ENCODE measurements at places on chromosomes 2 and 18.

- no peak for DNase-seq
Observed at GRCh38 chr18:26322890-26323653, 96.8 kb downstream of the TAF4B start.

DNA sequence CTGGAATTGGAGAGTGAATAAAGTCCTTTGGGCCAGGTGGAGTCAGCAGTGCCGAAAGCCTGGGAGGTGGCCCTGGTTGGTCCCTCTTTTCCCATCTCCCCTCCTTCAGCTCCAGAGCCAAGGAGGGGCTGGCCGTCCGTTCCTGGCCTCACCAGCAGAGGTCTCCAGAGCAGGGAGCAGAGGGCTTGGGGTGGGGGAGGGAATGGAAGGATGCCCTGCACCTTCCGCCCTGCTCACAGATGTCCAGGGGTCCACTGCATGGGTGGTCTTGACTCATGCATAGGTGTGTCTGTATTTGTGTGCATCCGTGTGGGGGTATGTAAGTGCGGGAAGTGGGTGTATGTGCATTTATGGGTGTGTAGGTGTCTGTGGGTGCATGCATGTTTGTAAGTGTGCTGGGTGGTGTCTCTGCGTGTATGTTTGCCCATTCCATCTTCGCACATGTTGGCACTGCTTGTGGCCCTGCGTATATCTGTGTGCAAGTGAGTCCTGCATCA is 201.8 kb downstream of the ZFP36L2 start:
- DNase-seq: peak; percentile 40

DNA sequence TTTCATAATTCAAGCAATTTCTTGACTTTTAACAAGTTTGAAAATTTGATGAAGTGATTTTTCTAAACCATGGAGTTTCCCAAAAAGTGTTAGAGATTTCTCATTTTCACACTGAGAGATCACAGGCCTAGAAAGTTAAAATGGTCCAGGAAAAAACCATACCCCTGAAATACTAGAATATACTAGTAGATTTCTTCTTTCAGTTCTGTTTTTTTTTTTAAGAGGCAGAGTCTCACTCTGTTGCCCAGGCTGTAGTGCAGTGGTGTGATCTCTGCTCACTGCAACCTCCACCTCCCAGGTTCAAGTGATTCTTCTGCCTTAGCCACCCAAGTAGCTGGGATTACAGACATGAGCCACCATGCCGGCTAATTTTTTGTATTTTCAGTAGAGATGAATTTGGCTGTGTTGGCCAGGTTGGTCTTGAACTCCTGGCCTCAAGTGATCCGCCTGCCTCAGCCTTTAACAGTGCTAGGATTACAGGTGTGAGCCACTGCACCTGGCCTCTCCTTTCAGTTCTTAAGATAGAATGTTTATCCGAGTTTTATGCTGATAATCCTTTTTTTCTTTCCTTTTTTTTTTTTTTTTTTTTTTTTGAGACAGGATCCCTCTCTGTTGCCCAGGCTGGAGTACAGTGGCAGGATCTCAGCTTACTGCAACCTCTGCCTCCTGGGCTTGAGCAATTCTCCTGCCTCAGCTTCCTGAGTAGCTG is 14.4 kb downstream of the MTHFD2 start:
- no peak for DNase-seq

DNA sequence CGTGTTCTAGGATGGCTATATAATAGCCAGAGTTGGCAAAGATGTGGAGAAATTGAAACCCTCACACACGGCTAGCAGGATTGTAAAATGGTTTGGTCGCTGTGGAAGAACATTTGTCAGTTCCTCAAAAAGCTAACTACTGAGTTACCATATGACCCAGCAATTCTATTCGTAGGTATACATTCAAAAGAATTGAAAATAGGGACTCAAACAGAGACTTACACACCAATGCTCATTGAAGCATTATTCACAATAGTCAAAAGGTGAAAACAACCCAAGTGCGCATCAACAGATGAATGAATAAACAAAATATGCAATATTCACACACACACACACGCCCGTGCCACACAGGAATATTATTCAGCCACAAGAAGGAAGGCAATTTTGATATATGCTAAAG is 98.7 kb downstream of the PLA2R1 start:
- no peak for DNase-seq

- no peak for DNase-seq
Observed at GRCh38 chr2:86671337-86671981, 47.8 kb upstream of the RNF103 start.

DNA sequence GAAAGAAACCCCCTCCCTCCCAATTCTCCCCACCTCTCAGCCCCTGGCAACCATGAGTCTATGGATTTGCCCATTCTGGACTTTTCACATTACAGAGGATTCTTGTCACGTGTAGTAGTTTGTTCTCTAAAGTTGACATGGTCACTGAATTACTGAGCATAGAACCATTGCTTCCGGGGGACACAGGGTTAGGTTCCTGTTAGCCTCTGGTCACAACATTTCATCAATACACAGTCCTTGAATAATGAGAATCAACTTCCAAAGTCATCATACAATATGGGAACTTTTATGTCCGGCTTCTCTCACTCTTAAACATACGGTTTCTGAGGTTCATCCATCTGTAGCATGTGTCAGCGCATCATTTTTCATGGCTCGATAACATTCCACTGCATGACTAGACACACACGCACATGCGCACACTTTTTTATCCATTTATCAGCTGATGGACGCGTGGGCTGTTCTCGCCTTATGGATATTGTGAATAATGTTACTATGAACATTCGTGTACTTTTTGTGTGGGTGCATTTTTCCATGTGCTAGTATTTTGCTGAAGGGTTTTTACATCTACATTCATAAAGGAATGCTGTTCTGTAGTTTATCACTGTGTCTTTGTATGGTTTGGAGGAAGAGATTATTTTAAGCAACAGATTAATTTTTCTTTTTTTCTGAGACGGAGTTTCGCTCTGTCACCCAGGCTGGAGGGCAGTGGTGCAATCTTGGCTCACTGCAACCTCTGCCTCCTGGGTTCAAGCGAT is 48.1 kb downstream of the PARD6G start:
- DNase-seq: no peak

DNA sequence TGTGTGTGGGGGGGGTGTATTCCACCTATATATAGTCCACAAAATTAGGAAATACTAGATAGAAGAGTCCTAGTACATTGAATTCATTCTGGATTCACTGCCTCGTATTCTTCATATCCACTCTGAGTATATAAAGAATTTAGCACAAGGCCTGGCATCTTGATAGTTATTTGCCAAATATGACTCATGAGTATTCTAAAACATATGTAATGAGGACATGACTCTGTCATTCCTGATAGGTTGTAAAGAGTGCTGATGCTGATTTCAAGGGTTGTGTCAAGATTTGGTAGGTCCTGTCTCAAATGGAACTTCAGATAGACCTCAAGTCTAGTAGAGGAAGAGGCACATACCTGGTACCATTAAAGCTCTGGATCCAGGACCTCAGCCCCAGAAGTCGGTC is 173.4 kb upstream of the BOD1L2 start:
- DNase-seq: no peak

- no peak for DNase-seq
Observed at GRCh38 chr2:120109186-120110061, 96.5 kb downstream of the EPB41L5 start.

GRCh38 chr2:195333869-195334268 is 323.2 kb upstream of the SLC39A10 start:
- DNase-seq: no peak

DNA sequence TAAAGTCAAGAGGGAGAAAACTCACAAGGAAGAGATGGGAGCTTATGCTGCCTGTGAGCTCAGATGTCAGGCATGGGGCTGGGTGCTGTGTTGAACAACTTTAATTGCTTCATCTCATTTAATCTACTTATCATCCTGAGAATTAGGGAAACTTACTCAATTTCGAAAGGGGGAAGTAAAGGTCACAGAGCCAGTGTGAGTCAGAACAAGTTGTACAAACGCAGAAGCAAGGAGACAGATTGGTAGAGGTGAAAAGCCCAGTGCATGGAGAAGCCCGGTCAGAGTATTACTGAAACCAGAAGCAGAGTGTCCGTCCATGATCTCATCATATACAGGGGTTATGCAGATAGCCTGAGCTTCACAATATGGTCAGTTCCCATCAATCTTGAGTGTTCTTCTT is 281.1 kb upstream of the POU3F3 start:
- no peak for DNase-seq

- no peak for DNase-seq
Observed at GRCh38 chr2:106184394-106184793, 9.7 kb downstream of the UXS1 start.

GRCh38 chr2:78411303-78411702 is 614.2 kb upstream of the REG3G start:
- no peak for DNase-seq

DNA sequence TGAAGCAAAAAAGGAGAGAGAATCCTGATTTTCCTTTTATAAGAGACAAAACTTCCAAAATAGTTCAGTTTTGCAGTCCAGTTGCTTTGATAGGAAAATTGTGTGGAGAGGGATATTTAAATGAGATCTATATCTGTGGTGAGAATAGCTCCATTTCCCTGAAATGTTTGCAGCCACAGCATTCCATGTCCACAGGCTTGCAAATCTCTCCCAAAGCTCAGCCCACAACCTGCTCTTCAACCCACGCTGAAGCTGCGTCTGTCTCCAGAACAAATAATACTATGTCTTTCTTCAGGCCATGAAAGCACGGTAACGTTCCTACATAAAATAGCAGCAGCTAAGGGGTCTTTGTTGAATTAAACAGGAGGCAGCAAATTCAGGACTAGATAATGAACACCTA is 31.8 kb downstream of the TMEM17 start:
- no peak for DNase-seq

- DNase-seq: no peak
Observed at GRCh38 chr2:69693059-69693774, 48.7 kb upstream of the ANXA4 start.

DNA sequence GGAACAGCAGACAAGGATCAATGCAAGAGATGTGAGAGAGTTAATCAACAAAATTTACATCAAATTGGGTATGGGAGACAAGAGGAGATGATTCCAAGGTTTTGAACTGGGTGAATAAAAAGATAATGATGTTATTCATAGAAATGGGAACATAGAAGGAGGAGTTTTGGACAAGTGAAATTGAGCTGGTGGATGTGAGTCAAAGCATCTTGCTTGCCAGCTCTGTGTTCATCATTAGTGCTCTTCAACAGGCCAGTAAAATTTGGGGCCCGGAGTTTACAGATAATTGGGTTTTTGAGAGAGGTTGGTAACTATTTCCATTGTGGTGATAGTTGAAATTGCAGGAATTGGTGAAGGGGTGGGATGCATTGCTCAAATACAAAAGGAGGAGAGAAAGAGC is 69.9 kb upstream of the CAVIN2 start:
- DNase-seq: no peak

DNA sequence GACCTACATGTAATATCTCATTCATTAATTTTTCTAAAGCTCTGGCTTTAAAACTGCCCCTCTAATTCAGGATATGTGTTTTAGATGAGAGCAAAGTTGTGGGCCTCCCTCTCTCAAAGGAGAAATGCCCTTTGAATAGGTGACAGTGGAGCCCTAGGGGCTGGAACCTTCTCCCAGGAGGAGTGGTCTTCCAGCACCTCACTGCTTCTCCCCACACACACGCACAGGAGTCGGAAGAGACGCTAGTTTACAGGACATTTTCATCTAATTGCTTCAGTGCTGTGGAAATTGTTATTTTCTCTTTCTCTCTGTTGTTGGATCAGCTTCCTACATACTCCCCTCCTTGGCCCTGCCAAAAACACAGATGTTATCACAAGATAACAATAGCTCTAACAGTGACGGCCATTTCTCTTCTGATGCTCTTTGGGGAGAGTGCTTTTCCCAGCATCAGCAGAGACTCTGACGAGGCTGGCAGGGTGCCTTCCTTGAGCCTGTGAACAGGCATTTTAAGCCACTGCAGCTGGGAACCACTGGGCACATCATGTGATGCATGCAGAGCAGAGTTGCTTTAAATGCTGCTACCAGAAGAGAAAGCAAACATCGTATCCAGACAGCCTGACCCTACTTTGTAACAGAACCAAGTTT is 209.4 kb upstream of the SP5 start:
- DNase-seq: peak; percentile 74

- no peak for DNase-seq
Observed at GRCh38 chr2:16559278-16560067, 106.2 kb downstream of the CYRIA start.

DNA sequence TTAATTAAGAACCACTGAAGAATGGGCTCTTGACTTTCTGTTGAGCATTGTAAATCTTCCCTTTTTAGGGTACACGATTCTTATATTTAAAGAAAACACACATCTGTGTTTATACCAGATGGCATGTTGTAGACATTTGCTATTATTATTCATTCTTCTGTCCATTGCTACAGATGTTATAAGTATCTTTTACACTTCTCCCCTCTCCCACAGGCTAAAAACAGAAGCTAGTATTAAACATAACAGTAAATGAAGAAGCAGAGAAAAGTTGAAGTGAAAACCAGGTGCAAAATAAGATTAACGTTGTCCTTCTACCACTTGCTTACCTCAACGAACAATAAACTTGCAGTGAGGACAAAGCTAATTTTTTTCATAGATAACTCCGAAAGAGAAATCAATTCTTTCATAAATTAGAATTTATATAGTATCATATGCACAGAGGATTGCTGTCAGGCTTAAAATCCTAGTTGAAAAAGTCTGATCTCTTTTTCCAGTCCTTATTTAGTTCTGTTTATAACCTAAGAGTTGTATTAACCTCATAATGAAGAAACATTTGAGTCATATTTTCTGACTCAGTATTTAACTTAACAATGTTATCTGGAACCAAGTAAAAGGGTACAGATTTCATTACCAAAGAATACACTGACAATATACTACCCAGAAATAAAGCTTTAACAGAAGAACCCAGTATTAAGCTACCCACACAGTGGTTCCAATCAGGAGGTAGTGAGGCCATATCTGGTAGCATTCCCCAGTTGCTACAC is 16.4 kb upstream of the ZNF385B start:
- DNase-seq: no peak

- DNase-seq: peak; percentile 4
Observed at GRCh38 chr2:217797165-217797564, 205.6 kb downstream of the TNS1 start.

DNA sequence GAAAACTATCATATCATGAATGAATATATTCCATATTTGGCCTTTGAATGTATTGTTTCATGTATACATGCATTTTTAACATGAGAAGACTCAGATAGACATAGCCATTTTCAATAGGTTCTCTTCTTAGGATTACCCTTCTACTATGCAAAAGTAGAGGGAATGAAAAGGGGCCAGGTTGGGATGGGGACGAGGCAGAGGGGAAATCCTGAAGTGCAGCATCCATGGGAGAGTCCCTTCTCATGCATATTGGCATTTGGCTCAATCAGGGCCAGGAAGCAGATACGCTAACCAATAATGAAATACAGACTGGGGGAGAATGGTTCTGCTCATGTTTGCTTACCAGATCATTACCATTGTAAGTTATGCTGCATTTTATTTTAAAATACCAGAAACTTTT is 475.8 kb downstream of the STK39 start:
- no peak for DNase-seq

GRCh38 chr2:205763708-205764211 is 81.5 kb downstream of the NRP2 start:
- peak; percentile 40 for DNase-seq

Data from tibial nerve (tissue), 4 donors.